NCI-H1417 treated with DMSO at 0.1 percent for 48 hours (cell line): ENCODE measurements at places on chromosomes 12 and 14.

GRCh38 chr12:79535751-79536150 lies 155.0 kb downstream of the PAWR start:
- no peak for DNase-seq

- no peak for DNase-seq
Observed at GRCh38 chr14:69580009-69580577, 5.4 kb upstream of the CCDC177 start.

- no peak for DNase-seq
Observed at GRCh38 chr12:102685172-102685571, 204.8 kb upstream of the IGF1 start.

GRCh38 chr14:51002406-51002999 lies 58.2 kb upstream of the PYGL start:
- no peak for DNase-seq

DNA sequence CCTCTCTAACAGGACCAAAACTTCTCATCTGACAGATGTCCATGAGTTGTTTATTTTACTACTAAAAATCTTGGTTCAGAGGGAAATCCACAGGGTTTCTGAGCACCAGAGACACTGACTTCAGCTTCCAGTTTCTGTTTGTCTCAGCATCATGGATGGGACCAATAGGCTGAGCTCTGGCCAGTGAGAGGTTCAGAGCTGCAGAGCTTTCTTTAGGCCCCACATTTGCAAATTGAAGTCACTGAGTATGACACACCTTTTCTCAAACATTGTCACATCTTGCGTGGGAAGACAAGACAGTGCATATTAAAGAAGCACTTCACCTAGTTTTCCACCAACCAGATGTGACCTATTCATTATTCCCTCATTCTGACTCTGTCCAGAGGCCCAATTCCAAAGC lies 45.2 kb downstream of the RDH12 start:
- no peak for DNase-seq

- no peak for DNase-seq
Observed at GRCh38 chr12:116455540-116456329, 103.4 kb upstream of the MAP1LC3B2 start.

- DNase-seq: no peak
Observed at GRCh38 chr12:124075841-124076240, 102.8 kb downstream of the ZNF664 start.

DNA sequence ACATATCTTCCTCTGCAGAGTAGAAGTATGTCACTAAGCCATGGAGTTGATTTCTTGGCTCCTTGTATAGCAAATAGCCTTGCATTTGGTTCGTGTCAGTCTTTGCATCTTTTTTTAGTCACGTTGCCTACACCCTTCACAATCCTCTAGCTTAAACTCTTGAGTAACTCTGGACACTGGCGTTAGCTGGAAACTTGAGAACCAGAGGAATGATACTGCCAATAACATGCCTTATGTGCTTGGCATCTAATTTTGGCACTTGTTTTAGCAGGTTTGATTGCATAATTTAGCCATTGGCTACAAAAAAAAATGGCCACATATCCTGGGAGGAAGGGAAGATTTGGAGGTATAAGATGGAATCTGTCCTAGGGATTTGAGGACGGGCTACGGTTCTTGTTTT lies 136.2 kb downstream of the ETV6 start:
- no peak for DNase-seq

- no peak for DNase-seq
Observed at GRCh38 chr12:111584959-111585358, 14.2 kb downstream of the ATXN2 start.

GRCh38 chr14:95240859-95241813 lies 78.6 kb downstream of the CLMN start:
- DNase-seq: no peak

DNA sequence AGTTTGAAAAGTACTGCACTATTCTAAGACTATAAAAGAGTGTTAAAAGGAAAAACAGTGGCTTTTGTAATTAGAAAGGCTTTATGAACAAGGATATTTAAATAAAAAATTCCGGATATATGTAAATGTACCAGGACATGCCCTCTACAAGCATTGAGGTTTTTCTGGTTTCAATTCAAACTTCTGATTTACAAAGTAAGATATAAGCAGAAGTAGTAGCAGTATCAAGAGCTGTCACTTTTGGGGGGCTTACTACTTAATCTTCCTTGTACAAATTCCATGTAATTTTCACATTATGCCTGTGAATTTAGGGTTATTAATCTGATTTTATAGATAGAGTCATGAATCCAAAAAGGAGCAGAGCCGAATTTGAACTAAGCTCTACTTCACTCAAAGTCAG lies 170.3 kb upstream of the ATP2B1 start:
- DNase-seq: no peak

- no peak for DNase-seq
Observed at GRCh38 chr12:46717159-46717558, 108.6 kb downstream of the SLC38A4 start.

- no peak for DNase-seq
Observed at GRCh38 chr14:73958591-73958990, 8.5 kb downstream of the COQ6 start.

GRCh38 chr12:26513363-26514043 lies 318.1 kb downstream of the SSPN start:
- no peak for DNase-seq

DNA sequence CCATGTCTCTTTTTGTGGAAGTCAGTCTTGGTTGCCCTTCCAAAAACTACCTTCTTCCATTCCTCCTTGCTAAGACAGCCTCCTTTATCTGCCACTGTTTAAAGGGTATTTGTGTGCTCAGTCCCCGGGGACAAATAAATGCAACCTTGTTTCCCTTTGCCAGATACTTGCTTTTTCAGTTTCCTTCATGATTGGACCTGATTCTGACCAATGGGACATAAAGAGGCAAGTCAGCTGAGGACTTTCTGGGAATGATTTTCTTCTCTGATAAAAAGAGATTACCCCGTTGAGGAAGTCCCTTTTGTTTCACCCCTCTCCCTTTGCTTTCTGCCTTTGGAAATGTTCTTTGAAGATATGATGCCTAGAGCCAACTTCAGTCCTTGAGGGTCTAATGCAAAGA lies 7.4 kb upstream of the TUBA1B start:
- no peak for DNase-seq

DNA sequence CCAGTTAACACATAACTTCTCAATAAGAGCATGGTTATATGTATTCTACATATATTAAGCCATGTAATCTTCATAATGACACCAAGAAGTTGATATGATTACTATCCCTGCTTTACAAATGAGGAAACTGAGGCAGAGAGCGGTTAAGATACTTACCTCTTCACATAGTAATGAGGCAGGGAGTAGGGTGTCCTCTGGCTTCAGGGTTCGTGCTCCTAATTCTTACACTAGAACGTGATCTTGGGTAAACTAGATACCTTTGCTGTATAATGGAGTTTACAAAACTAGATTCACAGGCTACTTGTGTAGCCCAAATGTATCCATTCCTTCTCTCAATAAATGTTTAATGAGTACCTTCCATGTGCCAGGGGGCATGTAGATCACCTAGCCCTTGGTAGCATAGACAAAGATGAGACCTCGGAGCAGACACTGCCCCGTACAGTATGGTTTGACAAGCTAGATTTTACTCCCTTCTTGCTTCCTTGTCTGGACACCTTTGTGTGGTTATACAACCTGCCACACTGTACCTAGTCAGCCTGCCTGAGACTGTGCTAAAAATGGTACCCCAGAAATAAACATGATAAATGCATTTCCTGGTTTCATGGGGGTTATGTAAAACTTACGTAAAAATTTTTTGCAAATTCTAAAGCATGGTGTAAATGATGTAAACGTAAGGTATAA lies 991.8 kb downstream of the VRK1 start:
- no peak for DNase-seq

- DNase-seq: no peak
Observed at GRCh38 chr12:57620936-57621496, 9.8 kb downstream of the ARHGEF25 start.

DNA sequence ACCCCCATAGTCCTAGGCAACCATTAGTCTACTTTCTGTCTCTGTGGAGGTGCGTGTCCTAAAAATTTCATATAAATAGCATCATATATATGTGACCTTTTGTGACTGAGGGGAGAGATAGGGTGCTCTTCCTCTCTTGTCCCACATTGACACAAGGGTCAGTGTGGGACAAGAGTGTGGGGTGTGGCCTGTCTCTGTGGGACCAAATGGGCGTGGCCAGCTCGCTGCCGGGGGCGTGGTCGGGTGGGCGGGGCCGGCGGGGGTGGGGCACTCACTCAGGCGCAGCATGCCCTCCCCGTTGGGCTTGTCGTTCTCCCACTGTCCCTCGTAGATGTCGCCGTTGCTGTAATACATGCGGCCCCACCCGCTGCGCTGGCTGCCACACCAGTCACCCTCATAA lies 15.5 kb downstream of the MORN3 start:
- DNase-seq: no peak

DNA sequence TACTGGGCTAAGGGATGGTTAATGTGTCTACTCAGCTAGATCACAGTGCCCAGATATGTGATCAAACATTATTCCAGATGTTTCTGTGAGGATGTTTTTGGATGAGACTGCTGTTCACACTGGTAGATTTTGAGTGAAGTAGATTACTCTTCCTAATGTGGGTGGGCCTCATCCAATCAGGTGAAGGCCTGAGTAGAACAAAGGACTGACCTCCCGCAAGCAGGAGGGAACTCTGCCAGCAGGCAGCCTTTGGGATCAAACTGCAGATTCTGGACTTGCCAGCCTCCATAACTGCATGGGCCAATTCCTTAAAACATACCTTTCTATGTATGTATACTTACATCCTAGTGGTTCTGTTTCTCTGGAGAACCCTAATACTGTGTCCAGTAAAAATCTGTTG lies 219.3 kb downstream of the APAF1 start:
- no peak for DNase-seq

DNA sequence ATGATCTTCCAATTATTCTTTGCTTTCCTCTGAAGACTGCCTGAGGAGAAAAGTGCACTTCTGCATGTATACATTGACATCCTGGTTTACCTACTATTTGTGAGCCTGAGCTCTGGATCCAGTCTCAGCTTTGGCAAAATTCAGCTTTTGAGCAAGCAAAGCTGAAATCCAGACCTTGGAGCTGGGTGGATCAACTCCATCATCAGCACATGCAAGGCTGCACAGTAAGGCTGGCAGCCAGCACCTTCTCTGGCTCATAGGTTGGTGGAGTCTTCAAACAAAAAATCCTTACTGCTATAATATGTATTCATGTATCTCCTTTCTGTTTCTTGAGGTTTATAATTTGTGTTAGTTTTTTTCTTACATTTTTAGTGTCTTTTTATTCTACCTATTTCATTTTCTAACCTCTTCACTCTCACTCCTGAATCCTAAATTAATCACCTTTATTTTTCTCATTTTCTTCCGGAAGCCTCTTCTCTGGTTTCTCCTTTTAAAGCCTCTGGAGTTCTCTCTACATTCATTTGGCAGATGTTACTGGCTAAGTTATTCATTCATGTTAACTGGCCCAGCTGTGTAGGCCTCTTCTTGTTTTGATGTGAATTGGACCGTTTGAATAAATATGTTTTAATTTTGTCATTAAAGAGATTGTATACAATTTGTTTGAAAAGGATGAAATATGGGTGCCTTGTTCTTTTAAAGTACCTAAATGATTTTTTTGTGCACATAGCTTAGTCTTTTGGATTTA lies 224.8 kb downstream of the DACT1 start:
- no peak for DNase-seq

DNA sequence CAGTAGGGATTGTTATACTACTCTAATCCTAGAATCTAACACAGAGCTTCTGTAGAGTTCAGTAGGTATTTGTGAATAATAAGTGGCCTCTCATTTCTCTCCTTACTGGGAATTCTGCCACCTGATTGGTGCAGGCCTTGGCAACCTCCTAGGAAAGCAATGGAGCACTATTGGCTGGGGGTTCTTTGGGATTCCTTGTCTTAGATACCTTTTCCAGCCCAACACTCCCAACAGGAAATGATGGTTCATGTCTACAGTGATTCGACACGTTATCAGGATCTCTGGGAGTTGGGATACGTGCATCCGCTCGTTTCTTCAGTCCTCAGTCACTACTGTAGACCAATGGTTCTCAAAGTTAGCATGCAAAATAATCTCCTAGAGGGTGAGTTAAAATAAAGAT lies 67.4 kb downstream of the ELK3 start:
- DNase-seq: no peak

DNA sequence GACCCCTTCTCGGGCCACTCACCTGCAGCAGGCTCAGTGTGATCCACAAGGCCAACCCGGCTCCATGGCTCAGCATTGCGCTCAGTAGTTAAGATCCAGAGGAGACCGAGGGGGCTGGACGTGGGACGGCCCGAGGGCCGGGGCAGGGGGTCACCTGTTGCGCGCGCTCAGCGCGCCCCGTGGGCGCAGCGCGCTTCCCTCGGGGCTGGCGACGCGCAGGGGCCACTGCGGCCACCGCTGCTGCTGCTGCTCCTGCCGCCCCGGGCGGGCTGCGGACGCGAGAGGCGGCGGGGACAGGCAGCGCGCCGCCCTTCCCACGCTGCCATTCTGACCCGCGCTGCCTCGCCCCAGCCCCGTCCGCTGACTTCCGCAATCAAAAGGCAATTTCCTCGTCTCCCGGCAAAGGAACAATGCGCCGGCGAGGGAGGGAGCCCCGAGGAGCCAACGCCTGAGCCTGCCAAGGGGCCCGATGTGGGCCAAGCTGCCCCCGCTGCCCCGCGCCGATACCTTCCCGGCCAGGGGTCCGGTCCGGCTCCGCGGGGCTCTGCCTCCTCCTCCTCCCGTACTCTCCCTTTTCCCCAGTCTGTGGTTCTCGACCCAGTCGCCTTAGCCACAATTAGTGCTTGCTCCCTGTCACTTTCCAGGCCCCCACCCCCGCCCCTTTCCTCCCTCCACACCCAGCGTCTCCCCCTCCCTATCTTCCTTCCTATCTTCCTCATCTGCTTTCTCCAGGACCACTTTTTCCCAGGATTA lies 27.3 kb downstream of the PTPRB start:
- DNase-seq: no peak

- no peak for DNase-seq
Observed at GRCh38 chr14:34350903-34351302, 111.1 kb downstream of the SPTSSA start.

- no peak for DNase-seq
Observed at GRCh38 chr12:18966954-18967353, 162.6 kb upstream of the PLEKHA5 start.

- DNase-seq: peak; percentile 53
Observed at GRCh38 chr12:113232840-113233585, 11.7 kb downstream of the TPCN1 start.

GRCh38 chr12:10304161-10304574 lies 3.5 kb upstream of the KLRD1 start:
- no peak for DNase-seq

DNA sequence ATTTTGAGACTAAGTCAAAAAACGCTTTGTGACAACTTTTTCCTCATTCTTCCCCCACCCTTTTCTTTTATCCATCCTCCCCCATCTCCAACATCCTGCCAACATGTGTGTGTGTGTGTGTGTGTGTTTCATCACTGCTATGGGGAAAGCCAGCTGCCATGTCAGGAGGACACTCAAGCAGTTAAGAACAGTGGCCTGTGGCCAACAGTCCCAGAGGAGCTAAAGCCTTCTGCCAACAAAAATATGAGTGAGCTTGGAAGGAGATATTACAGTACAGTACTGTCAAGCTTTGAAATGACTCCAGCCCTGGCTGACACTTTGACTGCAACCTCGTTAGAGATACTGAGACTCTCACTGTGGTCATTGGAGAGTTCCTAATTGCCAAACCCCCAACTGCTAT lies 5.0 kb upstream of the CSRP2 start:
- no peak for DNase-seq
